Kasumi-1 (cell line): ENCODE measurements at places on chromosomes 5 and 9.

DNA sequence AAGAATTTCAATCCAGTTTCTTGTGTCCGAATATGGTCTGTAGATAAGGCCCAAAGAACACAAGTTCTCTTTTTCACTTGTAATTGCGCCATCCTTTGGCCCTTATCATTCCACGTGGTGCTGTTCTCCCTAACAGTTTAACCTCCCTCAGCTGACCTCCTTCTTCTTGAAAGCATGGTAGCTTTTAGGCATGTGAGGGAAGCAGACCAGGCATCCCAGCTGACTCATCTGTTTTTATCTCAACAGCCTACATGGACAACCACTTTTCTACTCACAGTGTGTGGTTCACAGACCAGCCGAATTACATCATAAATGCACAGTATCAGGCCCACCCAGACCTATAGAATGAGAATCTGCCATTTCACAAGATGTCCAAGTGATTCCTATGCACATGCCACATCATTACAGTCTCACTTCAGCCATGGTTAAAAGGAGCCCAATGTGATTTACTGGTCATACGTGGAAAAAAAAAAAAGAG lies 26.9 kb upstream of the PLIN2 start:
- DNase-seq = peak; percentile 17

DNA sequence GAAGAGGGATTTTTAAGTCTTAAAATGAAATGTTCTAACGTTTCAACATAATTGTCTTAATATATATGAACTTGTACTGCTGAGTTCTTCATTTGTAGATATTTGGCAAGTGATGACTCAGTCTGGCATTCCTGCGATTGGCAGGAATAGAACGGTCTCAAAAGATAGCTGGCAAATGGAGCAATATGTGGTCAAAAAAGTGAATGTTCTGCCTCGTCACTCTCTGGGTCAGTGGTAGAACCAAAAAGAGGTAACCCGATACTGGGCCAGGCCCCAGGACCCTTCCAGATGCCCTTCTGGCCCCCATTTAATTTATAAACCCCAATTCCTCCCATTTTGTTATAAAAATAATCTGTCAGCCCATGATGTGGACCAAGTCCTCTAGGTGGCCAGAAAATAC lies 39.2 kb downstream of the ZNF366 start:
- DNase-seq = no peak

GRCh38 chr9:114450833-114451706 lies 54.2 kb downstream of the WHRN start:
- no peak for DNase-seq

DNA sequence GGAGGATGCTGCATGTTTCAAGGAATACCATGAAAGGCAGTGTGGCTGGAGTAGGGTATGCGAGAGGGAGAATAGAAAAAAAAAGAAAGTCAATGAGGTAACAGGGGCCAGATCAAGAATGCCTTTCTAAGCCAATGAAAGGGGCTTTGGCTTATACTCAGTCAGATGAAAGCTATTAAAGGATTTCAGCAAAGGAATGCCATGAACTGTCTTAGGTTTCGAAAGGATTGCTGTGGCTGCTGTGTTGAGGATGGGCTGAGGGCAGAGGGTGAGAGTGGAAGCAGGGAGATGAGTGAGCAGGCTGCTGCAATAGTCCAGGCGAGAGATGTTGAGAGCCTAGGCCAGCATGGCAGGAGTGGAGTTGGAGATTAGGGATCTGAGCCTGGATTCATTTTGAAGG lies 135.4 kb upstream of the CKMT2 start:
- no peak for DNase-seq

DNA sequence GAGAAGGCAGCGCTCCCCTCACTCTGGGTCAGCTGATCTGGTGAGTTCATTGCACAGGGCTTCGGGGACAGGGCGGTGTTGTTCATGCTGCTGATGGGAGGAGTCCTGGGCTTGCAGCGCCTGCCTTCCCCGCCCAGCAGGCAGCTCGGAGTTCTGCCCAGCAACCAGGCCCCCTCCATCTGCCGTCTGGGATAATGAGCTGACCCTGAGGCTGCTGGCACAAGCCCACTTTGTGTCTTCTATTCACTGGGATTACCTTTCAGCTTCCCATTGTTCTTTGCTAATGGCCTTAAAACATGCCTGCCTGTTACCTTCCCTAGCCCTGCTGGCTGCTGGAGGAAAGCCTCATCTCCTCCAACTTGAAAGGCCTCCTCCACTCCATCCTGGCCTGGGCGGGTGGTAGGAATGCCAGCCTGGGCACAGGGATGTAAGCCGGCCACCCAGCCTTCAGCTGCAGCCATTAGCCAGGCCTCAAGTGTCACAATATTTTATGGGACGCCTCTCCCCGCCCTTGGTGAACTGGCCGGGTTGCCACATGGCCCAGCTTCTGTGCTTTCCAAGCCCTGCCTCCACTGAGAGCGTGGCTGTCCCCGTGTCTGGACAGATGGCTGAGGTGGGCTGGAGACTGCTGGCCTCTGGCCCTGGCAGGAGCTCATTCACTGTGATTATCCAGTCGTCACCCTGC lies 70.4 kb downstream of the GADD45G start:
- DNase-seq = no peak

- no peak for DNase-seq
These were observed 61.8 kb downstream of the PTBP3 start for GRCh38 chr9:112271466-112272098.

GRCh38 chr5:143350751-143351602 lies 52.5 kb downstream of the NR3C1 start:
- DNase-seq = peak; percentile 38

GRCh38 chr5:142095651-142096330 lies 12.8 kb upstream of the NDFIP1 start:
- no peak for DNase-seq

DNA sequence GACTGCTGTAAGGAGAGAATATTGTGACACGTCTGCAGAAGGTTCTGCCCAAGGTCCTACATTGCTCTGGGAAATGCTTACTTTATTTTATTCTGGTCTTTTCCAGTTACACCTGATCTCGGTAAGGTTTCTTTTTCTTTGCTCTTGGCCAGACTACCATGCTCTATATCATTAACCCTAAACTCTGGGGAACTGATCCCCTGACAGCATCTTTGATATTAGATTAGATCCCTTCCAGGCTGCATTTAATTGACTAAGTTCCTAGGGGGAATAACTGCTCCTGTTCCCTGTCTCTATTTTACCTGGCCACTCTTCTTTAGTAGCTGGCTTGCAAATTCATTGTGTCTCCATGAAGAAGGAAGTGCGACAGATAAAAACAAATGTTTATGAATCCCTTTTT lies 243.5 kb downstream of the MAT2B start:
- no peak for DNase-seq

DNA sequence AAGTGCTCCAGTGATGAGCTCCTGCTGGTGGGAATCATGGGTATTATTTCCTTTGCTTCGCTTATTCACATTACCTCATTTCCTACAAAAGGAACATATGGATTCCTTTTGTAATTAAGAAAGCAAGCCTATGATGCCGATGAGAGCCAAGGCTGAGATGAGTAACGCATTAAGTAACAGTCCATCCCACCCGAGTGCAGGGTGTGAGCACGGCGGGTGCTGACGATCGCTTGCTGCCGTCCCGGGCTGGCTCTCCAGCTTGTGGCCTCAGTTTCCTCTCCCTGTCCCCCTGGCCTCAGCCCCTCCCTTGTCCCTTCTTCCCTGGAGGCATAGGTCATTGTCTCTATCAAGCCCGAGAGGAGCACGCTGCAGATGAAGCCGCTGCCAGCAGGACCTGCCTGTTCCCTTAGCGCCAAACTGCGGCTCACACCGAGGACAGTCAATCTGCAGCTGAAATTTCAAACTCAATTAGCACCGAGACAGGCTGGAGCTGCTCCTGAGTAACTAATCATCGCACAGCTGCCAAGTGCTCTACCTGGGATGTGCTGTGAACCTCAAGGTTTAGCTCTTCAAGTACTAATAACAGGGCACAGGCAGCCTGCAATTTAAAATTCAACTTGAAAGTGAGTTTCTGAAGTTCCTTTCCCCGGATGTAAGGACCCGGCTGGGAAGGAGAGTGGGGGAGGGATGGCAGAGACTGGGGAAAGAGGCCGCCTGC lies 115.2 kb upstream of the RAPGEF1 start:
- no peak for DNase-seq

- peak; percentile 41 for DNase-seq
These were observed 180.6 kb downstream of the SNCAIP start for GRCh38 chr5:122492675-122493074.

GRCh38 chr9:22986556-22986955 lies 539.9 kb downstream of the DMRTA1 start:
- no peak for DNase-seq

DNA sequence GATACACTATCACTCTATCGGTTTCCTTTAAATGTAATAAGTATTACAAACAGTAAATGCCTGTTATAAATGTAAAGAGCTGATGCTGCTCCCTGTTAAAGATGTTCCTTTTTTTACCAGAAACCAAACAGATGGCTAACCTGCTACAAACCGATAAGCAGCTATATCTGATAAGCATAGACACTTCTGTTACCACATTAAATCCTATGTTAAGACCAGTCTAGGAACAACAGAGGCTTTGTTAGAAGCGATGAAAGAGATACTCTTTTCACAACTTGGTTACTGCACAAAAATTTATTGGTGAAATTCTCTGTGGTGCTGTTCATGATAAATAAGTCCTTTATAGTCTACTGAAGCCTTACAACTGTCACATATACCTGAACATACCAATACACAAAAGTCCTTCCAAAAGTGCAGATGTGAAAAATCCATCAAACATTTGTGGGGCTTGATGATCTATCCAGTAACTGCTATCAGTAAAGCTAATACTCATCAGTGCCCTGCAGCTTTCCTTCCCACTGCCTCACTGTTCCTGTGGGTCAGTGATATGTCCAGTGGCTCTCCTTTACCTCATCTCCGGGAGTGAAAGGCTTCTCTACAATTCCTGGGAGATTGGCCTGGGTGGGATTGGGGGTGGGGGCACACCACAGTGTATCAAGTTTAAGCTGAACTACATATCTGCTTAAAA lies 25.8 kb upstream of the PRXL2C start:
- DNase-seq = no peak

GRCh38 chr5:176296-176823 lies 14.9 kb upstream of the LRRC14B start:
- no peak for DNase-seq

DNA sequence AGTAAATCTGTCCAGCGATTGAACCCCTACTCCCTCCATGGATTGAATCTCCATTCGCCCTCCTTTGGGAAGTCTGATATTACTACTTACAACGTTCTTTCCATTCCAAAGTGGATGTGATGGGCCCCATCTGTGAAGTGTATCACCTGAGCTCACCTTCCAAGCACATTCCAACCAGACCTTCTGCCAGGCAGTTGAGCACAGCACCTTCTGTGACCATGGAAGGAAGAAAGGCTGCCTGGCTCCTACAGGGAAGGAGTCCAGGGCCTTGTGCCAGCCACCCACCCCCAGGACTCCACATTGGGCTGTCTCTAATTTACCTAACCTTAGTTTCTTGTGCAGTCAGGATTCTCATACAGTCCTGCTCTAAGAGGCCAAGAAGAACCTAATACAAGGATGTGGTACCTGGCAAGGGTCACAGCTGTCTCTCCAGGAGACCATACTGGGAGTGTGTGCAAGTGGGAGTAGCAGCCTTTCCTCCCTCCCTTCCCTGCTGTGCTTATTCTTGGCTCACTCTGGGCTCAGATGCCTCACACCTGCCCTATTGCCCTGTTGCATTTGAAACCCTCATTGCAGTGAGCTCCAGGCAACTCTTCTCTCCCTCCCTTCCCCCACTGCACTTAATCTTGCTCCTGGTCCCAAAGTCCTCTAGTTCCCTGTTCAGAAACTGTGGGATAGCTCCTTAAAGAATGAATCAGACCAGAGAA lies 116.1 kb downstream of the NRG2 start:
- no peak for DNase-seq

GRCh38 chr9:121786543-121786948 lies 135.1 kb downstream of the DAB2IP start:
- DNase-seq = no peak

- DNase-seq = no peak
These were observed 175.4 kb downstream of the RGS3 start for GRCh38 chr9:113638897-113639296.

GRCh38 chr5:180343831-180344695 lies 9.1 kb downstream of the GFPT2 start:
- DNase-seq = no peak

GRCh38 chr5:1634337-1634661 lies 110.5 kb upstream of the LPCAT1 start:
- no peak for DNase-seq
